ENCODE measurements at places on chromosomes 7 and 10.

GRCh38 chr7:139823959-139824521 lies 5.0 kb upstream of the TBXAS1 start:
- no peak for DNase-seq

DNA sequence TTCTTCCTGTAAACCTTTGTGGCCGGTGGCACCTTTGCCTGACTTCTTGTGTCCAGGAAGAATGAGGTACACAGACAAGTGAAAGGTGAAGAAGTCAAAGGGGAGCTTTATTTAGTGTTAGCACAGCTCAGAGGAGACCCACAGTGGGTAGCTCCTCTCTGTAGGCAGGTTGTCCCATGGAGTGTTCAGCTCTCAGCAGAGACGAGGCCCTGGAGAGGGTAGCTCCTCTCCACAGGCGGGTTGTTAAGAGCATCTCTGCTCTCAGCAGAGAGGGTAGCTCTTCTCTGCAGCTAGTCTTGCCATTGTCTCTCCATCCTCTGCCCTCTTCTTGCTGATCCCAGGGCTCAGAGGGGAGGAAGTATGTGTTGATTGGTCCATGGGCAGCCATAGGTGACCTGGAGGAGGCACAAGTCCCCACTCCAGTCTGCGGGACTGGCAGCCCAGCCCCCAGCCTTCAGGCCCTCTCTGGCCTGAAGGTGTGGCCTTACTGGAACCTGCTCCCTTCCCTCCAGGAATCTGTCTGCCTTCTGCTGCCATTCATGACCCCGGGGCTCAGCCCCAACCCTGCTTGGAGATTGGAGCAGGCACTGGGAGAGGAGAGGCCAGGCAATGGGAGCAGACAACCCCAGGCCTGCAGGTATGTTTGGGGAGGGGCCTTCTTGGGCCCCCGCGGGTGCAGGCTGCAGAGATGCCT lies 24.5 kb downstream of the HHEX start:
- DNase-seq = no peak

DNA sequence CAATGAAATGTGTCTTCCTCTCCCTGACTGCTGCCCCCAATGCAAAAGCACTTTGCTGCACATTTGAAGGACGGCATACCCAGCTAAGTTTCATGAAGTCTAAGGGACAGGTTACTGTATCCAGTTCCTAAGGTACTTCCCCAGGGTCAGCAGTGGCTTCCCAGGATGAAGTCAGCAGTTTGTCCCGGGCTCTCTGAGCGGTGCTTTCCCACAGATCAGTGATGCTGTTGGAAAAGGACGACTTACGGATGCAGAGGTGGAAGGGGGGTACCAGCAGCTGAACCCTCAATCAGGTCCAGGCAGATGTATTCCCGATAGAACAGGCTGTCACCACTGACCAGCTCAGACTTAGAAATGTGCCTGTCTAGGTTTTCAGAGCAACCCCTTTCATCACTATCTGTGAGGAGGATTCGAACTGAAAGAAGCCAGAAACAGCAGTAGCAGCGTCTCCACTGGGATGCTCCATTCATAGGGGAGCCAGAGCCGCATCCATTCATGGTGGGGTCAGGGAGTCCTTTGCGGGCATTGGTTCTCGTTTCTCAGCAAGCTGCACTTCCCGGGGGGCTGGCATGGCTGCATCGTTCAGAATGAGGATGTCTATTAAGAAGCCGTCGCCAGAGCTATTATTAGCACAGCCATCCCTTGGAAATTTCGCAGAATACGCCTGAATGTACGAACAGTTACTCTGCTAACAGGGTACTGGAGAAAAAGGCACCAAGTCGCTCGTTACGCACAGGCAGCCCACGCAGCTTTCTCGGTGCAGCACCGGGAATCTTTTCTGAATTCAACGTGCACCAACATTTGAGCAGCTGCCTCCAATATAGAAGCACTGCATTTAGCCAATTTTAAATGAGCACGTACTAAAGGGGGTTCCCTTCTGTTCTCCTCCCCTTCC lies 303.7 kb downstream of the PRPF18 start:
- no peak for DNase-seq

- no peak for DNase-seq
Observed at GRCh38 chr7:46357290-46357689, 436.2 kb upstream of the IGFBP3 start.

GRCh38 chr7:128821724-128822123 lies 8.5 kb upstream of the FLNC start:
- DNase-seq = no peak

GRCh38 chr7:112937651-112938415 lies 147.6 kb upstream of the TMEM168 start:
- DNase-seq = no peak

GRCh38 chr7:80330434-80330833 lies 181.4 kb downstream of the GNAT3 start:
- DNase-seq = no peak

GRCh38 chr10:63464402-63465292 lies 1.1 kb downstream of the JMJD1C start:
- DNase-seq = no peak
